HCEC 1CT (cell line): ENCODE measurements at places on chromosomes 13 and 19.

GRCh38 chr13:52366291-52366690, 39.7 kb downstream of the THSD1 start:
- no peak for DNase-seq

DNA sequence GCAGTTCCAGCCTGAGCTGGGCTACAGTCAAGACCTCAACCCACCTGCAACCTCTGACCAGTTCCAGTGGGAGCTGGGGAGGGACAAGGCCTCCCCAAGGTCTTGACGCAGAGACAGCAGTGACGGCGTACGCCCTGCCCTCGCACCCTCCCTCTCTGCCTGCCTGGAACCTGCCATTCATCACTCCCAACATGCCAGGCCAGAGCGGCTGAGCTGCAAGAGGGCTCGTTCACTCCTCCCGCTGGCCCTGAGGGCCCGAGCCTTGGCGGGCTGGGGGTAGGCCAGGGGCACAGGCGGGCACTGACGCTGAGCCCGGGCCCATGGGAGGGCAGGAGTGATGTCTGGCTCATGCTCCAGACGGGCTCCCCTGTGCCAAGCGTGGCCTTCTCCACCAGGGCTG, 8.2 kb downstream of the NDUFA11 start:
- no peak for DNase-seq

- no peak for DNase-seq
Measured at GRCh38 chr19:18338541-18338940, 1.9 kb upstream of the PGPEP1 start.

- no peak for DNase-seq
Measured at GRCh38 chr19:29521291-29522075, 4.3 kb upstream of the VSTM2B start.

- DNase-seq, result peak; percentile 68
Measured at GRCh38 chr13:43054803-43055802, 31.7 kb downstream of the DNAJC15 start.

DNA sequence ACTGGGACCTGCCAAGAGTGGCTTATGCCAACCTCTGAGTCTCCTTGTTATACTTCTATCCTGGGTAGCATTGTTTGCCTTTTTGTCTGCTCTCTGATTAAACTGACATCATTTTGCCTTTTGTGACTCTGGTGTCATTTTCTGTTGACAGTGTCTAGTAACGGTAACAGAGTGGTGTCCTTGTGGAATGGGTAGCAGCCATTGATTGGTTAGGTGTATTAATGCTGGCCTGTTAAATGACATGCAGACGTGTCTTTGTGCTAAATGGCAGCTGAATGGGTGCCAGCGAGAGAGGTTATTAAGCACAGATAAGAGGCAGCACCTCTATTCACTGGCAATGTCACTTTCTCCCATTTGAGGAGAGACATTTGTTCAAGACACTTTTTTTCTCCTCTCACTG, 1289.4 kb downstream of the PCDH9 start:
- no peak for DNase-seq

GRCh38 chr13:40589285-40590109, 76.9 kb downstream of the FOXO1 start:
- DNase-seq, result peak; percentile 40

DNA sequence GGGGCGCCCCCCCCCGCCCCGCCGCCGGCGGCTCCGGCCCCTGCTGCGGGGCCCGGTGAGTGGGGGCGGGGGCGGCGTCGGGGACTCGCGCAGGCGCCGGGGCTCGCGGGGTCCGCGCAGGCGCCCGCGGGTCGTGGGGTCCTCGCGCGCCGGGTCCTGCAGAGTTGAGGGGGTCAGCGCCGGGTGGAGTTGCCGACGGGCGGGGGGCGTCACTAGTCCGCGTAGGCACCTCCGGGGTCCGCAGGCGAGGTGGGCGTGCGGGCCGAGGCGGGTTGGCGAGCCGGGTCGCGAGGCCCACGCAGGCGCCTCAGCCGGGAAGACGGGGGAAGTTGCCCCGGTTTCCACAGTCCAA, 365 bp downstream of the PPP6R1 start:
- no peak for DNase-seq

GRCh38 chr19:45413497-45413896, 7.1 kb downstream of the POLR1G start:
- no peak for DNase-seq

DNA sequence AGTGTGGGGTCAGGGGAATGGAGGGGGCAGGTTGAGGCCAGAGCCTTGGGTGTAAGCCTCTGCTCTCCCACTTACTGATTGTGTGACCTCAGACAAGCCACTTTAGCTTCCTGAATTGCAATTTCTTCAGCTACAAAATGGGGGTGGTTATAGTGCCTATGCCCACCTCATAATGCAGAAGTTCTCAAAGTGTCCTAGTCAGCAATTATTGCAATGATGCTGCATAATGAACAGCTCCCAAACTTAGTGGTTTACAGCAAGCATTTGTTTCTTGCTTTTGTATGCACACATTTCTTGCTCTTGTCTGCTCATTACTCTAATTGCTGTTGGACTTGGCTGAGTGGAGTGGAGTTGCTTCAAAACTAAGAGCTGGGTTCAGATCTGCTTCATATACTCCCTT, 36.0 kb downstream of the CYP4F22 start:
- no peak for DNase-seq

GRCh38 chr19:51091126-51091525, 8.4 kb upstream of the KLK14 start:
- no peak for DNase-seq

- DNase-seq, result no peak
Measured at GRCh38 chr13:50577806-50578205, 265.7 kb downstream of the DLEU7 start.

DNA sequence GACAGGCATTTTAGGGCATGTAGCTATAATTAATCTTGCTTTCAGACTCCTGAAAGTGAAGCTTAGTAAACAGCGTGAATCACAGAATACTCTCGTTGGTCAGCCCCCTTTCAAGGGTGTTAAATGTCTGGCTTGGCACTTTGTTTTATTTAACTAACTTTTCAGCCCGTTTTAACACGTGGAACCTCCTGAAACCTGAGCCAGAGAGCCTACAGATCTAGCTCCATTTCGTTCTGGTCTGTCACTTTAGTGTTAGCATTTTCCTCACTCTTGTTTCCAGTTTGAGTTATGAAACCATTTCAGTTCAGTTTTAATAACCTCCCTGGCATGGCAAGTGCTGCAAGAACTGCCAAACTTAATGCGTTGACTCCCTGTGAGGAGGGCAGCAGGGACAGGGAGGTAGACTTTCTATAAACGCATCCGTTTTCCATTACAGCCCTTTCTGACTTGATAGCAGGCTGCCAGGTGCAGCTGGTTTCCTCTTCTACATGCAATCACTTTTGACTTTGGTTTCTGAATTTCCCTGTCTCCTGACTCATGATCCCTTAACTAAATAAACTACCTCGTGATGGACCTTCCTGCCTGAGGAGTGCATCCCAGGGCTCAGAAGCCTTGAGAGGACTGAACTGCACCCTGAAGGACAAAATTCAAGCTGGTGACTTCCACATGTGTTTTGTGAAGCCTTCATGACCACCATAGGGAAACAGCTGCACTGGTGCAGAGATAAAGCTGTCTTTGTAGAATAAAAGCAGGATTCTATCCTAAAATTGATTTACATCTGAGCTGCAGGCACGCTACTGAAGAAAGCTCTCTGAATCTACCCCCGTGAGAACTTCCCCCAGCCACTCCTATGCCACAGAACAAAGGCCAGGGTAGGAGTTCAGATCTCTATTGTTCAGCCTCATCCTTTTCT, 192.6 kb downstream of the DLEU7 start:
- DNase-seq, result no peak

DNA sequence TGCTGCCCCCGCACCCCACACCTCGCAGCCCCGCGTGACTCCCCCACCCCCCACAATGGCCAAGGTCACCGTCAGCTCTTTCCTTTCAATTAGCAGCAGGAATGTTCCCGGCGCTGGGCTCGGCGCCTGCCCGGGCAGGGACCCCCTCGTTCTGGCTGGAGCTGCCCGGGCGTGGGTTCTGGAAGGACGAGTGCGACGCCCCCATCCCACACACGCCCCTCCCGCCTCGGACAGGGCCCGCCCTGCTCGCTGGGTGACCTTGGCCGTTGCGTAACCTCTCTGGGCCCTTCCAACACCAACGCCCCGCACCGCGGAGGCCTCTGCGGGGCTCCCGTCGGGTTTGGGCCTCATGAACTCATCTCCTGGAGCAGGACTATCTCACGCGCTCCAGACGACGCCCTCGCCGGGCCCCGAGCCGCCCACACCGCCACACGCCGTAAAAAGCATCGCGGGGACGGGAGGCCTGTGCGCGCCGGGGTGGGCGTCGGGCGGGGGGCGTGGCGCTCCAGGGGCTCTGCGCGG, 10.3 kb downstream of the PALM start:
- DNase-seq, result no peak

DNA sequence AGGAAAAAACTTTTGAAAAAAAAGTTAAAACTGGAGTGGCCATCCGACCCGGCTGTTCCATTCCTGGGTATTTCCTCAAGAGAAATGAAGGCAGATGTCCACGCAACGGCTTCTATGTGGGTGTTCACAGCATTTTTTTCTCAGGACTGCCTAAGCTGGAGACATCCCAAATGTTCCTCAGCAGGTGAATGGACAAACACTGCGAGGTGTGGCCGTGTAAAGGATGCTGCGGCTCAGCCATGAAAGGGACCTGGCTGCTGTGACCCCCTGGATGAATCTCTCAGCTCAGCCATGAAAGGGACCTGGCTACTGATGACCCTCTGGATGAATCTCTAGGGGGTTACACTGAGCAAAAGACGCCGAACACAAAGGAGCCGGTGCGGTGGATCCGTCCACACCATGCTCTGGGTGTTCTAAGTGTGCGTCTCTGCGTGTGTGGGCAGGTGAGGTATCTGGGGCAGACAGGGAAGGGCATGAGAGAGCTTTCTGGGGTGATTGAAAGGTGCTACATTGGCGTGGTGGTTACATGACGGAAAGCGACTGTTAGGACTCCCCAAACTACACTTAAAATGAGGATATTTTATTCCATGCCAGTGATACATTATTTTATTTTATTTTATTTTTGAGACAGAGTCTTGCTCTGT, 7.2 kb upstream of the ASPDH start:
- DNase-seq, result no peak

DNA sequence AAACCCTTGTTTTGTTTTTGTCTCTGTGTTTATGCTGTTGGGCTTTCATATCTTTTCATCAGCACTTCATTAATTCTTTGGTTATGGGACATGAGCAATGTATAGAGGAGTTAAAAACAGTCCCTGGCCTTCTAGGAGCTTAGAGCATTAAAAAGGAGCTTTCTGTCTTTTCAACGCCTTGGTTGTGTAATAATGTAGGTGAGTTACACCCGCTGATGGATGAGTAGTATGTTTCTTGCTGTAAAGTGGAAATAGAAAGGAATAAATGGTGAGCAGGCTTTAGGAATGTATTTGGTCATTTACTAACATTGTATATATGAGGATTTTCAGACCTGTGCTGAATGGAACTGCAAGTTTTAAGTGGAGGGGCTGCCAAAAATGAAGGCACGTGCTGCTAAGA, 121.5 kb upstream of the RNF113B start:
- DNase-seq, result no peak

DNA sequence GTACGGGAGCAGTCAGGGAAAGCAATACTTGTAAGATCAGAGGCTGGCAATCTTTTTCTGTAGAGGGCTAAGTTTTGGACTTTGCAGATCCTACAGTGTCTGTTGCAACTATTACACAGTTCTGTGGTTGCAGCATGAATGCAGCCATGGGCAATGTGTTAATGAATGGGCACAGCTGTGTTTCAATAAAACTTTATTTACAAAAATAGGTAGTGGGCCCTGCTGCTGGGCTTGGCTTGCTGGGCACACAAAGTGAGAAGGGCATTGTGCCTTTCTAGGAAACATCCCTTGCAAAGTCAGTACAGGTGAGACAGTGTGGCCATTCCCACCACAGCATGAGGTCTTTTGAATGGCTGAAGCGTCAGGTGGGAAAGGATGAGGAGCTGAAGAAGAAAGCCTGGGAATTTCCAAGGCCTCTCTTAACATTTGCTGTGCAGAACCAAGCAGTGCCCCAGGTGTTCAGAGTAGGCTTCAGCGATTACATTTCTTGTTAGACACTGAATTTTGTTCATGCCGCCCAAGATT, 9.1 kb downstream of the KL start:
- DNase-seq, result no peak

GRCh38 chr19:47186446-47187334, 44.3 kb downstream of the BBC3 start:
- DNase-seq, result no peak

GRCh38 chr19:55699221-55699620, 24.2 kb downstream of the EPN1 start:
- no peak for DNase-seq

GRCh38 chr13:26952551-26953143, 192.1 kb upstream of the GPR12 start:
- no peak for DNase-seq

- DNase-seq, result peak; percentile 69
Measured at GRCh38 chr19:40147693-40148347, 43.4 kb upstream of the MAP3K10 start.

- DNase-seq, result no peak
Measured at GRCh38 chr13:30972888-30973377, 40.5 kb downstream of the TEX26 start.

DNA sequence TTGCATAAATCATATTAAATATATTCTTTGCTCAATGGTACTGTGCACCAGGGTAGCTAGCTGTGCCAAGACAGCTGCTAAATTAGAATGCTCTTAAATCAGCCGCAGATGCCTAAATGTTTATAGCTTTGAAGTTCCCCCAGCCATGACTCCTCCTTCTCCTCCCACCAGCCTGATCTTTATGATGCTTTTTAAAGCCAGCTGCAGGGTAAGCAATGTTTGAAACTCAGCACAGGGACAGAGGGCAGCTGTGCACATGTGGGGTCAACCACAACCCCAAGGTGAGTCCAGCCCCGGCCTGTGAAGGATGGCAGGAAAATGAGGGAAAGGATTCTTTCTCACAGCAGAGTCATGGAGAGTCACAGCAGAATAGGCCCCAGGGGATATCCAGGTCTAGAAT, 635.7 kb downstream of the UQCRFS1 start:
- no peak for DNase-seq

- no peak for DNase-seq
Measured at GRCh38 chr13:32179708-32180107, 135.5 kb downstream of the ZAR1L start.

GRCh38 chr13:37277007-37277406, 171.5 kb upstream of the CSNK1A1L start:
- no peak for DNase-seq

GRCh38 chr13:94996445-94996844, 284.1 kb upstream of the SOX21 start:
- DNase-seq, result no peak

- no peak for DNase-seq
Measured at GRCh38 chr19:5046339-5047039, 77.6 kb downstream of the KDM4B start.
